Left forelimb (tissue), 1 donor: ENCODE measurements at places on chromosomes 6 and 20.

- no peak for DNase-seq
These were observed 128.9 kb downstream of the BANF2 start for GRCh38 chr20:17828598-17829144.

DNA sequence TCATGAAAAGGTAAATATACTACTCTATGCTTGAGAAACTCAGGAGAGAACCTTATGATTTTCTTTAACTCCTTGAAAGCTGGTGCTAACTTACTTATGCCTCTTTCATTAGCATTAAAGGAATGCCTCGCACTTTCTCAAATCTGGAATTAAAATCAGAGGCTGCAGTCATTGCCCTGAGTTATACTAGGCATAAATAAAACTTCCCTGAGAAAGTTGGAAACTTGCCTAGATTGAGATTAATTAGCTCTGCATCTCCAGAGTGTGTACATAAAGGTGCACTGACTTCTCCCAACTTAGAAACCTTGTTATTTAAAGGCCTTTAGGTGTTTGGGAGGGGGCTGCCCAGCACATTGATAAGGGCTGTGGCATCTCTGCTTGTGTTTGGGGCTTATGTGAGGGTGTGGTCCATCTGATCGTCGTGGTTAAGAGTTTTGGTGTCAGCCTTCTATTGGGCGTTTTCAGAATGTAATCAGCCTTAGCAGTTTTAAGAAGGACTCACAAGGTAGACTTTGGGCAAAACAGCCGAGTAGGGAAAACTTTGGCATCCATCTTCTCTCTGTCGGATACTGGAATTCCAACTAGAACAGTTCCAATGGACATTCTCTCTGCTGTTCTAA is 32.1 kb upstream of the CCN6 start:
- DNase-seq = peak; percentile 33

DNA sequence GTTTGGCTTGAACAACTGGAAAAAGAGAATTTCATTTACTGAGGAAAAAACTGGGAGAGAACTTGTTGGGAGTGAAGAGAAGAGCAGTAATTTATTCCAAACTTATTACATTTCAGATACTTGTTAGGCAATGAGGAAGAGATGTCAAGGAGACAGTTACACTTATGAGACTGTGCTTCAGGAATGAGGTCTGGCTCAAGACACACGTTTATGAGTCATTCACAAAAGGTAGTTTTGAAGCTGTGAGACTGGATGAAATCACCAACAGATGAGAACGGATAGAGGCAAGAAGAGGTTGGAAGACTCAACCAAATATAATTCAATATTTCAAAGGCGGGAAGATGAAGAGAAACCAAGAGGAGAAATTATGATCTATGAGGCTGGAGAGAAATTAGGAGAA is 70.6 kb upstream of the DEFB112 start:
- no peak for DNase-seq

DNA sequence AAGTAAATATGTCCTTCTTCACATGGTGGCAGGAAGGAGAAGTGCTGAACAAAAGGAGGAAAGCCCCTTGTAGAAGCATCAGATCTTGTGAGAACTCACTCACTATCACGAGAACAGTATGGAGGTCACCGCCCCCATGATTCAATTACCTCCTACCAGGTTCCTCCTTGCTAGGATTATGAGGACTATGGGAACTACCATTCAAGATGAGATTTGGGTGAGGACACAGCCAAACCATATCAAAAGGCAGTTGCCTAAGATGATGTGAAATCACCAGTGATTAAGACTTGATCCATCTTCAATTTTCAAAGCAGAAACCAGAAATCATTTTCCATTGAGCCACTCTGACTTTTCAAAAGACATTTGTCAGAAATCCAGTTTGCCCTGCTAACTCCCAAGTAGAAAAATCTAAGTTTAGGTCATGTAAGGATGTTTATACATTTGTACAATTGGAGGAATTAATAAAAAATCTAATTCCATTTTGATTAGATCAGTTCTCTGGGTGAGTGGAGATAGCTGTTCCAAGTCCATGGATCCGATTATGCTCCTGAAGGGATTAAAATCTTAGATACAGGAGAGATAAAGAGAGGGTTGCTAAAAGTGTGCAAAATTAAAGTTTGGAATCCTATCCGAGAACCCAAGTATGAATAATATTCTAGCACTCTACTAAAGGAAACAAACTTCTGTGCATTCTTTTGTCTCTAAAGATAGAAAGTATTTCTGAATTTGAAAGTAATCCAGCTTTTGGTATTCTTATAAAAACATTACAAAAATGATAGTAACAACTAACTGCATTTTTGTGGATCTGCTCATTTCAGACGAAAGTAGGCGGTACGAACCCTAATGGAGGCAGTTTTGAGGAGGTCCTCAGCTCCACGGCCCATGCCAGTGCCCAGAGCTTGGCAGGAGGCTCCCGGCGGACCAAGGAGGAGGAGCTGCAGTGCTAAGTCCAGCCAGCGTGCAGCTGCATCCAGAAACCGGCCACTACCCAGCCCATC is 39.5 kb downstream of the HDDC2 start:
- DNase-seq = no peak

DNA sequence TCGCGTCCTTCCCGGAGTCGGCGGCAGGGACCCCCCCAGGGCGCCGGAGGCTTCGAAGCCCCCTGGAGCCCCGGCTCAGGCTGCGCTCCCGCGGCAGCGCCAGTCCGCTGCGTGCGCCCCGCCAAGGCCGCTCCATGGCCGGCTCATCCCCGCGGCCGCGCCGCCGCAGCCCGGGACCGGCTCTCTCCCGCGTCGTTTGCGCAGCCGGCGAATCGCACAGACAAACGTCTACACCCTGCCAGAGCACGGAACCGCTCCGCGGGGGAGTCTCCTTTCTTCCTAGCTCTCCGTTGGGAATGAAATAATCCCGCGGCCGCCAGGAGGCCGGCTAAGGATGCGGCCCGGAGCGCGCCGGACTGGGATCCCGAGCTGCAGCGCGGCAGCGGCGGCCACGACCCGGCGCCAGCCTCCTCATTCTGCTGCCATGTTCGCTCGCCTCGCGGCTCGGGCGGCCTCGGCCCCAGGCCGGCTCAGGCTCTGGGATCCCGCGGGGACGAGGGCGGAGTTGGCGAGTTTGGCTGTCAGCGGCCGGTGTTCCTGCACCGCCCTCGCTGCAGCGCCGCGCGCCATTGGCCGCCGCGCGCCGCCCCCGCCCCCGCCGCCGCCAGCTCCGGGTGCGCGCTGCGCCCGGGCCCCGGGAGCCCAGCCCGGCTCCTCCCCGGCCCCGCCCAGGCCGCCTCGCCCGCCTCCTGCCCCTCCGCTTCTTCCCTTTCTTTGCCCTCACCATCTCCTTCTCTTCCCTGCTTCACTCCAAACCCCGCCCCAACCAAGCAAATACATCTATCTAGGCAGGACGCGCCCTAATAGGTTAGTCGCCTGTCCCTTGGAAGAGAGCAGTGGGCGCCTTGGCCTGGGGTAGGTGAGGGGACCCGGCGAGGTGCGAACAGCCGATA is at the start of gene GFOD1:
GFOD1 (minus strand) TSS at position 479 of the 893 bp plus-strand sequence. CDS start 710 bp downstream, outside the sequence.
- DNase-seq = peak; percentile 89

- no peak for DNase-seq
These were observed 367.6 kb downstream of the TENT5A start for GRCh38 chr6:81384921-81385320.

DNA sequence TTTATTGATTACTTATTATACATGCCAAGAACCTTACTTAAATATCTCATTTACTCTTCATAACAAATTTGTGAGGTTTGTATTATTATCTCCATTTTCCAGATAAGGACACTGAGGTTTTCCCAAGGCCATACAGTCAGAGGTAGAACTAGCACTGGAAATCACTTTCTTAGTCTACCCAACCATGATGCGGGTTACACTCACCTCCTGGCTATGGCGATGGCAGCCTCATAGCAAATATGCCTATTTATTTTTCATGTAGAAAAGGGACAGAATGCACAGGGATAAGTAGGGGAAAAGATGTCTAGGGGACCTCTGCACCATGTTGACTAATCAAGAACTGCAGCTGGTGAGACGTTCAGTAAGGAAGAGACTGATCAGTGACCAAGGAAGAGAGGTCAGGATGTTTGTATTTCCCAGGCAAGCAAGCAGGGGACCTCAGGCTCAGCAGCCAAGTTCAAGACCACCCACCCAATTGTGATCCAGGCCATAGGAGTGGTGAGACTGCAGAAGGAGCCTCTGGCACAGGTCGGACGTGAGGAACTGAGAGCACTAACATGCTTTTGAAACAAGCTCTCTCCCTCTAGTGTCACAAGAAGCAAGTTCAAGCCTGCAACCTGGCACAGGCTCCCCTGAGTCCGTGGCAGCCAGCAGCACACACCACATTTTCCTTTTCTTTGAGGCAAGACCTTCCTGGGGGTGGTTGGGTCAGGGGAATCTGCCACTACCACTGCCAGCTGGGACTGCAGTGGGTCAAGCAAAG is 97.8 kb downstream of the GMPR start:
- no peak for DNase-seq

DNA sequence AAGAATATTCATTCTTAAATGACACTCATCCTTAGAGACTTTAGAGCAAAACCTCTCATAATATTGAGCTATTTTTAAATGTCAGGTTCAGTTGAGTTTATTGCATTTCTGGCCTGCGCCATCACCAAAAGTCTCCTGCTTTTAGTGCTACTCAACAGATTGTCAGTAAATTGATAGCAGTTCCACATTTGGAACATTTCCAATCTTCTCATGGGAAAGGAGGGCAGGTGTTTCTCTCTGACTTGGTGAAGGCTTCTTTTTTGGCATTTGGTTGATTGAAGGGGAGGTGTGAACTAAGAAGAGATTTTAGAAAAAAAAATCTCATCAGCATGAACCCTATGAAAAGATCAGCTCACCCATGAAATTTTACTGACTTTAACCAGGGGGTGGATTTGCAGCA is 125.9 kb upstream of the INSM1 start:
- DNase-seq = no peak

GRCh38 chr6:100320686-100321085 is 144.0 kb downstream of the SIM1 start:
- DNase-seq = no peak

GRCh38 chr6:41643899-41644269 is 5.6 kb downstream of the MDFI start:
- no peak for DNase-seq

DNA sequence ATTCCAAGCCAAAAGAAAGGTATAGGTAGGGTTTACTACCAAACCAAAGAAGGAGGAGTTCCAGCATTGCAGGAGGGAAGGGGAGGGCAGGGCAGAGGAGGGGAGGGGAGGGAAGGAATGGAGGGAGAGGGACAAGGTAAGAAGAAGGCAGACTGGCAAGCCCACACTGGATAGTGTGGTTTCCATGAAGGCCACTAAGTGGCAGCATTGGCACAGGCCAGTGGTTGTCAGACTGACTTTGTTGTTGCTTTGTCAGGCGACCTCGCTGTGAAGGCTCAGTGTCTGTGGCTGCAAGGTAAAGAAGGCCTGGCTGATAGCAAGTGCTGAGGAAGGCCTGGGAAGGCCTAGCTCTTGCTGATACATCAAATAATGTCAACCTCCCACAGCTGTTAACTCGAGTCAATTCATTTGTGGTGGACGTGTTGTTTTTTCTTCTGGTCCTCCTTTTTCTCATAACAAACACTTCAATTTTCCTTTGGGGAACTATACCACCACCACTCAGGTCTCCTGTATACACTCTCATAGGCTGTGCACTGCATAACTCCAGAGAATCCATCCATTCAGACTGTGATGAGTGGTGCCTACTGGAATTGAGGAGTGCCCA is 7.7 kb upstream of the ZNF334 start:
- DNase-seq = no peak

DNA sequence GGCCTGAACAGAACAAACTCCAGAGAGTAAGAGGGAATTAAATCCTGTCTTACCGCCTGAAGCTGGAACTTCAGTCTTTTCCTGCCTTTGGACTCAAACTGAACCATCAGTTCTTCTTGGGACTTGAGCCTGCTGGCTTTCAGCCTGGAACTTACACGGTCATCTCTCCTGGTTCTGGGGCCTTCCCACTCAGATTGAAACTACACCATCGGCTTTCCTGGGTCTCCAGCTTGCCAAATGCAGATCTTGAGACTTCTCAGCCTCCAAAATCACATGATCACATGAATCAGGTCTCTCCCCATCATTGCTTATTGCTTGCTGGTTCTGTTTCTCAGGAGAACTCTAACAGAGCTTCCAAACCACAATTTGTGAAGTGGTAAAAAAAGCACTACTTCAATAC is 276.3 kb downstream of the KIF16B start:
- DNase-seq = no peak

DNA sequence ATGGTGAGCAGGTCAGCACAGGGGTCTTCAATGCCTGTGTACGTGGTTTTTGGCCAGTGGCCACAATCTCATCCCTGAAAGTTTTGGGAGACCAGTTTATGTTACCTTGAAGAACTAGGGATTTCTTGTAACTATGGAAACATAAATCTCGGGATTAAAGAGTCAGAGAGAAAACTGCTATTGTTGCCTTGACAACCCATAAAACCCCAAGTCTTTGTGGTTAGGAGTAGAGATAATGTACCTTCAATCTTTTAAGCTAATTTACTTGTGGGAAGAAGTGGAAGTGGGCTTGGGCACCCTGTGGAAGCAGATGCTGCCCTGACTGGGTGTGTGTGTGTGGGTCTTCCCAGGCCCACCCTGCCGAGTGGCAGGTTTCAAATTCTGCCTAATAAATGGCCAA is 46.1 kb upstream of the ZNF831 start:
- no peak for DNase-seq

GRCh38 chr6:157715728-157716164 is 107.3 kb upstream of the SNX9 start:
- DNase-seq = peak; percentile 63

DNA sequence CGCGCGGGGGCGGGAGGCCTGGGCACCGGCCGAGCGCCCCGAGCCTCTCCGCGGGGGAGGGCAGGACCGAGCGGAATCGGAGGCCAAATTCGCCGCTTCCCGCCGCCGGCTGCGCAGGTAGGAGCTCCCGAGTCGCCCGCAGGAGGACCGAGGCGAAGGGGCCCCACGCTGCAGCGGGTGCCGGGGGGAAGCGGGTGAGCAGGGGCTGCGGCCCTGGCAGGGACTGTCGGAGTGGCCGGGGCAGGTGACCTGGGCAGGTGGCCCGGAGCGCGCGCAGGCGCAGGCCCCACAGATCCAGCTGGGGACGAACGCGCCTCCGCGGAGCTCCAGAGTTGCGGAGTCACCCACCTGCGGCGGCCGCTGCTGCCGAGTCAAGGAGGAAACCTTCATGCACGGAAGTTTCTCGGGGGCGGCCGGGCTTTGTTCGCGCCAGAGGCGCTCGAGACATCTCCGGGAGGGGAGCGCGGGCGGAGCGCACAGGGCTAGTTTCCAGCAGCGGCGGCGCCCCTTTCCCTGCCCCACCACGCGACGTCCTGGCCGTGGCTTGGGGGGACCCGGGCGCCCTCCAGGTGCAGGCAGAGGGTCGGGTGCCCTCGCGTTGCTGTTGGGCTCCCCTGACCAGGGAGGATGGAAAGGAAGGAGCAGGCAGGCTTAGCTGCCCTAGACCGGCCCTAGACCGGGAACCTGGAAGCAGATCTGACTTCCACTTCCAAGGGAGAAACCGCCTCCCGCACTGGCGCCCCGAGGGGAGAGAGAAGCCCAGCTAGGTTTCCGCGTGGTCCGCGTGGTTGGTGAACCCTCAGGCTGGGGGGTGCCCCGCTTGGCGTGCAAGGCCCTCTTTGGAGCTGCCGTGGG is 590 bp downstream of the SLCO4A1 start:
- no peak for DNase-seq

- DNase-seq = no peak
These were observed 303.0 kb downstream of the FOXC1 start for GRCh38 chr6:1912731-1913130.
